NCI-H1105 (cell line): ENCODE measurements at places on chromosomes 11 and 22.

DNA sequence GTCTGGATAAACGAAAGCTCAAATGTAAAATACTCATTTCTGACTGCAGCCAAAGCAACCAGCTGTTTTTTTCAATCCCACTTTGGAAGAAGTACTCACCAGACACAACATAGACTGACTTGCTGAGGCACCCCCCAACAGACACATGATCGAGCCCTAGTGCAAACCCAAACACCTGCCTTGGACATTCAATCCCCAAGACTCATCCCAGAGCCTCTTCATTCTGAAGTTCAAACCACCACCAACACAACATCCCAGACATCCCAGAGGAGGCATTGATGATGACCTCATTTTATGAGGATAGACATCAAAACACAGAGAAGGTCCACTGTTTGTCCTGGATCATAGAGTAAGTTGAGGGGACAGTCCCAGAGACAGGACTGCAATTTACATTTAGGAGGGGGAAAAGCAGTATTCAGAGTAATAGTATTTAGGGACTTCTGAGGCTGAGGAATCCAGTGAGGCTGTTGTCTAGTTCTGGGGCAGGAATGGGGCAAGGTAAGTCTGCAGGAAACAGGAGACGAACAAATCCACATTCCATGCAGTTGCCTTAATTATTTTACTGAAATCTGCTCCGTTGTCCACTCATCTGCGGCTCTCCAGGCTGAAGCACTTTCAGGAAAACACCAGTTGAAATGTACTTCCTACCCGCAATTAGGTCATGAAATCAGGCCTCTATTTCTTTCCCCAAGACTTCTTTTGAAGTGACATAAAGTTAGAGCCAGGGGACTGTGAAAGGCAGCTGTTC is 54.8 kb downstream of the CLPB start:
- no peak for DNase-seq

DNA sequence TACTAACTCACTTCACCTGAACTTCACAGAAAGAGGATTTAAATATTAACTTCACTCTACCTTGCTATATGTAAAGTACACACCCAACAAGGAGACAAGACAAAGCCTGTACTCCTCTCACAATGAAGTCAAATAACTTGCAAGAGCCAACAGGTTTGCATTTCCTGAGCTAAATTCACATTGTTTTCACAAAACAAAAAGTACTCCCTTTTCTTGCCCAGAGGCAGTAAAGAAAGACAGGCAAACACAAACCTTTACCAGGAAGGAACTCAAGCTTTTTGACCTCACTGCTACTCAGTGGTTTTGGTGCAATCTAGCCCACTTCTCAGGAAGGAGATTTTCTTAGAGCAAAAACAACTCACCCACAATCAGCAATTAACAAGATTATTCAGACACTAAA is 15.7 kb downstream of the USP28 start:
- DNase-seq: no peak

DNA sequence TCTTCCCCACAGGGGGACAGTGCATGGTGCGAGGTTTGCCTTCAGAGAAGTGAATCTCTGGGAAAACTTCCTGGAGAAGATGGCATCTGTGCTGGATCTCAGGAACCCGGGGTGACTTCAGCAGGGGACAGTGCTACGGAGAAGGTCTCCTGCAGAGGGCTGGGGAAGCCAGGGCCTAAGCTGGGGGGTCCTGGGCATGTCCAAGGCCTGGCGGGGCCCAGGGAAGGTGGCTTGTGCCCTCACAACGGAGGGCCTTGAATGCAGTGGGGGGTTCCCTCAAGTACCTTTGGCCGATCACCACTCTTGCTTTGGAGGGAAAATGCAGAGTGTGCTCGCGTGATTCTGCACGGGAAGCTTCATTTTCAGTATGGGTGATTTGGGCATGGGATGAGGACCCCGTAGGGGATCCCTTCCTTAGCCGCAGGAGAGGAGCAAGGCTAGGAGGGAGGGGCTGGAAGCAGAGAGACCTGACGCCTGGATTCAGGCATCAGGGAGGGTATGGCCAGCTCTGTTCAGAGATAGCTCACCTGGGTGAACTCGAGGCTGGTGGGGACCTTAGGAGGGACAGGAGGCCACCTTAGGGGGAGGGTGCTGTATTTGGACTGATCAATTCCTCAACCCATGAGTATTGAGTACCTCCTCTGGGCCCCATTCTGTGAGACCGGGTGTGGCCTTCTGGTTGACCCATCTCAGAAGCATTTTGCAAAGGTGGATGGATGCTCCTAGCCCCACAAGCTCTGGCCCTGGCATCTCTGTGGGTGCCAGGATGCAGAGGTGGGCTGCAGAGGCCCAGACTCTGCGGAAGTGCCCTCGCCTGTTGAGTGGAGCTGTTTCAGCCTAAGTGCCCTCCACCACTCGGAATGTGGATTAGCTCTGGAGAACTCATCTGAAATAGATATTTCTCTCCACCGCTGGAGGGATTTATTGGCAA is 529.4 kb downstream of the TBC1D22A start:
- no peak for DNase-seq

- no peak for DNase-seq
Measured at GRCh38 chr11:70080763-70081162, 2.6 kb downstream of the ANO1 start.

- no peak for DNase-seq
Measured at GRCh38 chr22:46863794-46864193, 101.3 kb downstream of the TBC1D22A start.

GRCh38 chr11:48107188-48107704 is 109.4 kb upstream of the OR4B1 start:
- DNase-seq: no peak
